Stimulated activated CD4-positive, alpha-beta T cell treated with anti-CD3 and anti-CD28 coated beads, Interleukin-1b, Interleukin-23, amount 100 ng/mL, for 24 hours (primary cell): ENCODE measurements at places on chromosomes 1 and 21.

DNA sequence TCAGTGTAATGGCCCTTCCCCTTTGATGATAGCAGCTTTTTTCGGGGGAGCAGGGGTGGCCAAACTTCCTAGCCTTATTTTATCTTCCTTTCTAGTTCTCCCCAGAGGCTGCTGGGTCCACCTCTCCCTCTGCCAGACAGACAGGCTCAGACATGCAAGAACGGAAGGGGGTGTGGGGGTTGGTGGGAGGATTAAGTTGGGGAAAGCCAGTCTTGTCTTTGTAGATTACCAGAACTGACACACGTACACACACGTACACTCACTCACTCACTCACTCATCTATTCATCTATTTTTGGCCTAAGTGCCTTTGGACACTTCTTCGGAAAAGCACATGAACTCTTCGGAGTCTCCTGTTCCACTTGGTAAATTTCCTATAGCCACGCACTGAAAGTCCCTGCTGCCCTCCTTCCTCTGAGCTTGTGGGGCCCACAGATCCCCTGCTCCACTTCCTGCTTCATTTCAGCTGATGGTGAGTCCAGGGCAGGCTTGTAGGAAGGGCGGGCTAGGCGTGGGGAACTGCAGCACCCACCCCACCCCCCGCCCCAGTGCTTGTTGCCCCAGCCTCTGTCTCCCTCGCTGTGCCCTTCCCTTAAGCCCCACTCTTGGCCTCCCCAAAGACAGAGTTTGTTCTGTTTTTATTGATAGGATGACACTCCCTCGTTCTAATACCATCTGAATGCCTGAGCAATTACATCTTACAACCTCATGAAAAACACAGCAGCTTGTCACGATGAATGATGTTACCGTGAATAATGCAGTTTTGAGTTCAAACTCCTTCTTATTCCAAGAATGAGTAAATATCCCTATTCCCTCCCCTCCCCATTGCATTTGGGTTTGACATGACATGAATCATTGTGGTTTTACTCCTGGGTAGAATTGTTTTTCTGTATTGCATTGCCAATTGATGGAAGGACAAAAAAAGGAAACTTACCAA is 60.7 kb upstream of the ATP5PO start:
- no peak for DNase-seq

DNA sequence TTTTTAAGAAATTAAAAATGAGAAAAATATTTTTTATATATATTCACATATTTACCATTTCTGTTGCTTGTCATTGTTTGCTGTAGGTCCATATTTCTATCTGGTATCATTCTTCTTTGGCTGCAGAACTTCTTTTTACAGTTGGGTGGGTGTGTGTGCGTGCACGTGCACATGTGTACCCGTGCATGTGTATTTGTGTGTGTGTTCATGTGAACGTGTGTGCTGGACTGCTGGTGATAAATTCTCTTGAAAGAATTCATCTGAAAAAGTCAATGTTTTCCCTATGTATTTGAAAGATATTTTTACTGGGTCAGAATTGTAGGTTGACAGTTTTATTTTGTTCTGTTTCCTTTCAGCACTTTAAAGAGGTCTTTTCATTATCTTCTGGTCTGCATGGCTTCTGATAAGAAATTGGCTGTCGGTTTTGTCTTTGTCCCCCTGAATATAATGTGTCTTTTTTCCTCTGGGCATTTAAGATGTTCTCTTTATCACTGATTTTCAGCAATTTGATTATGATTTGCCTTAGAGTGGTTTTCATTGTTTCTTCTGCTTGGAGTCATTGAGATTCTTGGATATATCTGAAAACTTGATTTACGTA is 34.5 kb upstream of the DPH5 start:
- DNase-seq, result no peak

DNA sequence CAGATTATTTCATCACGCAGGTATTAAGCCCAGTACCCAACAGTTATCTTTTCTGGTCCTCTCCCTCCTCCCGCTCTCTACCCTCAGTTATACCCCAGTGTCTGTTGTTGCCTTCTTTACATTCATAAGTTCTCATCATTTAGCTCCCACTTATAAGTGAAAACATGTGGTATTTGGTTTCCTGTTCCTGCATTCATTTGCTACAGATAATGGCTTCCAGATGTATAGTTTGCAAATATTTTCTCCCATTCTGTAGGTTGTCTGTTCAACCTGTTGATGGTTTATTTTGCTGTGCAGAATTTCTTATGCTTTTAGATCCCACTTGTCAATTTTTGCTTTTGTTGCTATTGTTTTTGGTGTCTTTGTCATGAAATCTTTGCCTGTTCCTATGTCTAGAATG is 21.1 kb upstream of the KCNH1 start:
- DNase-seq, result no peak

- DNase-seq, result no peak
Observed at GRCh38 chr1:89260566-89261255, 11.9 kb downstream of the GBP5 start.

DNA sequence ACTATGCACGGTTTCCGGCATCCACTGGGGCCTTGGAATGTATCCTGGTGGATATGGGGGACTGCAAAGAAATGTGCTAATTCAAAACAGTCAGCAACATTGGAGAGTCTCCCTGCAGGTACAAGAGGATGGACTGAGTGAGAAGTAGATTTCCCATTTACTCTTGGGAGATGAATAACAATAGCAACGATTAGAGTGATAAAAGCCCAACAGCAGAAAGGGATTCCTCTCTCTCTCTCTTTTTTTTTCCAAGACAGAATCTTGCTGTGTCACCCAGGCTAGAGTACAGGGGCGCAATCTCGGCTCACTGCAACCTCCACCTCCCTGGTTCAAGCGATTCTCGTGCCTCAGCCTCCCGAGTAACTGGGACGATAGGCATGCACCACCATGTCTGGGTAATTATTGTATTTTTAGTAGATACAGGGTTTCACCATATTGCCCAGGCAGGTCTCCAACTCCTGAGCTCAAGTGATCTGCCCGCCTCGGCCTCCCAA is 5.0 kb upstream of the SHCBP1L start:
- no peak for DNase-seq

- no peak for DNase-seq
Observed at GRCh38 chr1:240790856-240791255, 178.9 kb upstream of the GREM2 start.

- no peak for DNase-seq
Observed at GRCh38 chr1:37692834-37693175, 489 bp downstream of the CDCA8 start.

DNA sequence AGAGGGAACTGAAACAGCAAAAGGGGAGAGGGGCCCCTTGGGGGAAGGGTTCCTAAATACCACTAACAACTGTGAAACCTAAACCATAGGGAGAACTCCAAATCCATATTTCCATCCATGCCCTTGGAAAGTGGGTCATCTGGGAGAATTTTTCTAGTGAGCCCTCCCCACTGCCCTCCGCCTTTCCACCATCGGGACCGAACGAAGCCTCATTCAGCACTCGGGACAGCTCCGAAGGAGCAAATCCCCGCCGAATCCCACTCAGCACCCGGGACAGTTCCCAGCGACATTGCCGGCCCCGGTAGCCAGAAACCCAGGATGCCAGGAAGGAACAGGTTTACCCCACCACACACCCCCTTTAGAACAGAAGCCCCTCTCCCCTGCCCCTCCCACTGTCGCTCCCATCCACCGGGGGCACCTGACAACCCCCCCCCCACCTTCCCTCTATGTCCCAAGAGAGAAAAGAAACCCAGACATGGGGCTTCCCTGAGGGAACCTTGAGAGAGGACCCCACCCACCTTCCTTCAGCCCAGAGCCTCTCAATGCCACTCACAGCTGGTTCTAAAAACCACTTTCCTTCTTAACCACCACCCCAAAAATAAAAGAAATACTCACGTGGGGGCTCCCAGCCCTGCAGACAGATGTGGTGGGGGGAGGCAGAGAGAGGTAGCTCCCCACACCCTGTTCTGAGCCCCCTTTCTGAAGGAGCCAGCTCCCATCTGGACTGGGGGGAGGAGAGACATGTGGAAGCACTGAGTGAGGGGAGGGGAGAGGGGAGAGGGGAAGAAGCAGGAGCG is 4.5 kb downstream of the DLGAP3 start:
- peak; percentile 32 for DNase-seq
